ENCODE measurements at places on chromosomes 4 and X. TPM values are rescaled to one million over a fixed set of nuclear protein-coding genes. Genes with fewer than 3 reads are reported as not detected.
A peak's percentile ranks its signal among the peaks of the same experiment; 100 is the strongest.

Gene PNMA6A
- not detected for total RNA-seq

DNA sequence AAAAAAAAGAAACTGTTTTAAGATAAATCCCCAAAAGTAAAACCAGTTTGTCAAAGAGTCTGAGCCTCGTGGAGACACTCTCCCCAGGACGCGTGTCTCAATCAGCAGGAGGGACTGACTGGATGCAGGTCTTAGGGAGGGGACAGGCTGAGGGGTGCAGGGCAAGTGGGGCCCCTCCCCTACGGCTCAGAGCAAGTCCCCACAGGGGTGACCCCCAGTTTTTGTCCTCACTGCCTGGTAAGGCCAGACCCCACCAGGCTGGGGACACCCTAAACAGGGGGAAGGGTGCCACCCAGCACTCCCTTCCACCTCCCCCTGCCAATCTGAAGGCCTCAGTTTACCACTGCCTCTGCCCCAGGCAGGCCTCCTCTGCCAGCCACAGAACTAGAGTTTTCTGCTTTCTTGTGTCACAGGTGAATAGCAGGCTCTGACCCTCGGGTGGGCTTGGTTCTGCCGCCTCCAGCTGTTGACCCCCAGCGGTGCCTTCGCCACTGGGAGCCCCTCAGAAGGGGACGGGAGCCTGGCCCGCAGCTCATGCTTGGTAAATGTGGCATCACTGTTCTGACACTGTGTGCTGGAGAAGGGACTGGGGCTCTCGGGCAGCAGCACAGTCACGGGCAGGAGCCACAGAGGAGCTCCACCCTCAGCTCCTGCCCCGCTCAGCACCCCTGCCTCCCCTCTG, 69.8 kb upstream of the MXD4 start:
- no peak for DNase-seq

DNA sequence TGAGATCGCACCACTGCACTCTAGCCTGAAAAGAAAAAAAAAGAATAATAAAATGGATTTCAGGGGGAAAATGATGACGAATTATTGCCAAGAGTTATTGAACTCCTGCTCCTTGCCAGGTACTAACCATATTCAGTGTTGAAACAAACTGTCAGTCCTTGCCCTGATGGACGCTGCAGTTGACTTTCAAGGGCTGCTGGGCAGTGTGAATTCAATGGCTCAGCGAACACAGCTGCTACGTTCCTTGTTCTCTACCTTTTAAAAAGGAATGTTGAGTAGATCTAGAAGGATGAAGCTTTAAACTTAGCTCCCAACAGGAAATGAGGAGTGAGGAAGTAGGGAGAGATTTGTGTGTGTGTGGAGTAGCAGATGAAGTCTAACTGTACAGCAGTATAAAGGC, 2.7 kb downstream of the LIMCH1 start:
- DNase-seq: no peak

GRCh38 chr4:2696423-2696822, 59.7 kb downstream of the TNIP2 start:
- DNase-seq: no peak

Gene RPS6KA6
- total RNA-seq: not detected

- DNase-seq: no peak
These were observed 598.2 kb upstream of the BOD1L1 start for GRCh38 chr4:14225688-14226207.

DNA sequence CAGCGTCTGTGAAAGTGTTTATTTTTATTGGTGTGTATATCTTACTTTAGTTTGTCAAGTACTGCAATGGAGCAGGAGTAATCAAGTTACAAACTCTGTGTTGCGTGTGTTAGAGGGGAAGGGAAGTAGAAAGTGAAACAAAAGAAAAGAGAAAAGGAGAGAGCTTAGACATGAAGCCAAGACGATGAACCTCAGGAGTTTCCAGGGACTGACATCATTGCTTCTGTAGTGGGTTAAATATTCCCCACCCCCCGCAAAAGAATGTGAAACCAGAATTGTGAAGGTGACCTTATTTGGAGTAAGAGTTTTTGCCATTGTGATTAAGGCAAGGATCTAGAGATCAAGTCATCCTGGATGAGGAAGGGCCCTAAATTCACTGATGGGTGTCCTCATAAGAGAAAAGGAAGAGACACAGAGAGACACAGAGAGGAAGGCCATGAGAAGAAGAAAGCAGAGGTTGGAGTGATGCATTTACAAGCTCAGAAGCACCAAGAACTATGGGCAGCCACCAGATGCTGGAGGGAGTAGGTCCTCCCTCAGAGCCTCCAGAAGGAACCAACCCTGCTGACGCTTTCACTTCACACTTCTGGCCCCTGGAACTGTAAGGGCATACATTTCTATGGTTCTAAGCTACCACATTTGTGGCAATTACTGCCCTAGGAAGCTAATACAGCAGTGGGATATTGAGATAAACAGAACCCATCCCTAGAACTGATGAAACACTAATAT, 173.6 kb upstream of the SFRP2 start:
- DNase-seq: no peak

DNA sequence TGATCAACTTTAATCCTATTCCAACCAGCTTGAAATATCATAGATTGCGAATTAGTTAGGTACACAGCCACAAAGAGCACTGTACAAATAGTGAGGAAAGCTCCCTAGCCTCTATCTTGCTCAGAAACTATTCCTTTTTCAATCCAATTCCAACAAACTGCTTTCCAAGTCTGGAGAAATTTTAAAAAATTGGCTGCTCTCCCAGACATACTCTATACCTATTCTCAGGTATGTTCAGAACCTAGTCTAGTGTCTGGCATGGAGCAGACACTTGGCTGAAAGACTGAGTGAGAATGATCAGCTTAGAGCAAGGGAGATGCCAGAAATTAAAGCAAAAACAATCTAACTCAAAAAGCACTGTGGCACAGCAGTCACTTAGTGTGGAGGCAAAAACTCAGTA, 105.9 kb downstream of the SLC10A7 start:
- no peak for DNase-seq

Gene FGG
- total RNA-seq: 3.2 TPM

DNA sequence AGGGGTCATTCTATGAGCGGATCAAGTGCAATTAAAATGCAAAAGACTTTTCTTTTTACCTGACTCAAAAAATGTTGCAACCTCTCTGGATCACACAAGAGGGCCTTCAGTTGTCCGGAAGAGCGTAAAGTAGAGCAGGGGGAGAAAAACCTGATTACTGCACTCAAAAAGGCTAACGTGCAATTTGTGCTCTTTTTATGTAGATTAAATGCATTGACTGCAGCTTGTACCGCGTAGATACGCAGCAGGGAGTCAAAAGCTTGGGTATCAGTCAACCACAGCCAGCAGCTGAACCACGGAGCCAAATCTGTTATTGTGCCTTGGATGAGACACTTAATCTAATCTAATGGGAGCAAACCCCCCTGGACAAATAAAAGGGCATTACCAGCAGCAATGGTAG, 107.3 kb upstream of the RAI2 start:
- DNase-seq: no peak

GRCh38 chrX:109840585-109840984, 107.5 kb upstream of the ACSL4 start:
- DNase-seq: peak; percentile 93

Gene PFKFB1
- total RNA-seq: 0.27 TPM

- no peak for DNase-seq
These were observed 28.4 kb downstream of the ASMTL start for GRCh38 chrX:1424147-1424851.

Gene TEX13B
- not detected for total RNA-seq

Gene CXCL8
- total RNA-seq: 36.2 TPM

DNA sequence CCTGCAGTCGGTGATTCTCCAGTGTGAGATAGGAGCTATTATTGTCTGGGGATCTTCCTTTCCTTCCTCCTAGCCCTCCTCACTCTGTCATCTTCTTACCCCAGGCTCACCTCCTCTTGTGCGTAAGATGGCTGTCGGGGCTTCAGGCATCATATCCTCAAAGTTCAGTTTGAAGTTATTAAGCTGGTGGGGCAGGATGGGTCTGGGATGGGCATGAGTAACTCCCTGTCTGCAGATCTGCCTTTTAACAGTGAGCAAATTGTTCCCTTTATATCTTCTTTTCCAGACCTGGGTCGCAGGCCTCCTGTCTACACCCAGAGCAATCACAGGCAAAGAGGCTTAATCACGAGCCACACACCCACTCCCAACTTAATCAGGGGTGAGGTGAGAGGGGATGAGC, 900 bp upstream of the MTMR1 start:
- DNase-seq: no peak

- DNase-seq: no peak
These were observed 104.0 kb upstream of the SHOX start for GRCh38 chrX:526295-527224.

Gene YY2
- total RNA-seq: 3.4 TPM

GRCh38 chr4:17811078-17811603, 362 bp downstream of the NCAPG start:
- DNase-seq: peak; percentile 51

All from MCF 10A (cell line).